Activated T-helper 9 cell treated with anti-CD3 and anti-CD28 coated beads, Interleukin-2, amount 50 U/mL, for 16 hours (primary cell): ENCODE measurements at places on chromosomes 13 and 19.

DNA sequence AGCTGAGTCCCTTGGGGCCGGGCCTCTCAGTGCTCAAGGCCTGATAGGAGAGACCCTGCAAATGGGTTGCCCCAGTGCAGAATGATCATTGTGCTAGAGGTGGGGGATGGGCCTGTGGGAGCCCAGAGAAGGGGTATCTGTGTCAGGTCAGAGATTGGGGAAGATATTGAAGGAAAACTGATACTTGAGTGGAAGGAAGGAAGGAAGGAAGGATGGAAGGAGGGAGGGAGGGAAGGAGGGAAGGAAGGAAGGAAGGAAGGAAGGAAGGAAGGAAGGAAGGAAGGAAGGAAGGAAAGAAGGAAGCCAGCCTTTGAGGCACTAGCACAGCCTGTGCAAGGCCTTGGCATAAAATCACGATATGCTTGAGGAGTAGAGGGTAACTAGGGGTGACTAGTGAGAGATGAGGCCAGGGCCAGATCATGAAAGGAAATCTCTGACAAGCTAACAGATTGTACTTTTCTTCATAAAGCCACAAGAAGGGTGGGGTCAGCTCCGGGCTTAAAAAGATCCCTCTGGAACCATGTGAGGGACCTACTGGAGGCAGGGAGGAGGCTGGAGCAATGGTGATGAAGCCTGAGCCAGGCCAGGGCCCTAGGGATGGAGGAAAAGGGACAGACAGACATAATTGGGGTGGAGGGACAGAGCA is 11.4 kb downstream of the PTH2 start:
- no peak for DNase-seq

DNA sequence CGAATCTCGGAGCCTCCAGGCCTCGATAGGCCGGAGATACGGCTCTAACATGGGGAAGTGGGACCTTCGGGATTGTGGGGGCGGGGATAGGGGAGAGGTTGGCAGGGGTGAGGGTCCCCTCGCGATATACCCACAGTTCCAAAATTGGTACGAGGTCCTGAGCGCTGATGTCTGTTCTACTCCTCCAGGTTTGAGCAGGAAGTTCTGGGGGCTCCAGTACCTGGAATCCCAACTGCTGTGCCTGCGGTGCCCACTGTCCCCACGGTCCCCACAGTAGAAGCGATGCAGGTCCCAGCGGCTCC is 447 bp downstream of the RBM42 start:
- no peak for DNase-seq

GRCh38 chr13:100523411-100523810 is 65.2 kb downstream of the GGACT start:
- DNase-seq: no peak

GRCh38 chr13:77781808-77782207 is 84.3 kb downstream of the SLAIN1 start:
- no peak for DNase-seq

DNA sequence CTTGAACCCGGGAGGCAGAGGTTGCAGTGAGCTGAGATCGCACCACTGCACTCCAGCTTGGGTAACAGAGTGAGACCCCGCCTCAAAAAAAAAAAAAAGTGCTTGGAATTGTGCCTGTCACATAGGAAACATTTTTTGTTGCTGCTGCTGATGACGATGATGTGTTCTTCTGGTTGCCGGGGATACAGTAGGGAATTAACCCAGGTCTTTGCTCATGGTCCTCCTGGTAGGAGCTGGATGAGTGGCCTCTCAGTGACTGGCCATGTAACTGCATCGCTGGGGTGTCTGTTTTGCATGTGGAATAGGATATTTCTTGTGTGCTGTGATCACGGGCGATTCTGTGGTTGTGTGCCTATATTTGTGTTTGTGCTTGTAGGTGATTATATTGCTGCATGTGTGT is 4.7 kb upstream of the CNFN start:
- no peak for DNase-seq

GRCh38 chr13:32028711-32029110 is 2.9 kb upstream of the FRY start:
- no peak for DNase-seq

DNA sequence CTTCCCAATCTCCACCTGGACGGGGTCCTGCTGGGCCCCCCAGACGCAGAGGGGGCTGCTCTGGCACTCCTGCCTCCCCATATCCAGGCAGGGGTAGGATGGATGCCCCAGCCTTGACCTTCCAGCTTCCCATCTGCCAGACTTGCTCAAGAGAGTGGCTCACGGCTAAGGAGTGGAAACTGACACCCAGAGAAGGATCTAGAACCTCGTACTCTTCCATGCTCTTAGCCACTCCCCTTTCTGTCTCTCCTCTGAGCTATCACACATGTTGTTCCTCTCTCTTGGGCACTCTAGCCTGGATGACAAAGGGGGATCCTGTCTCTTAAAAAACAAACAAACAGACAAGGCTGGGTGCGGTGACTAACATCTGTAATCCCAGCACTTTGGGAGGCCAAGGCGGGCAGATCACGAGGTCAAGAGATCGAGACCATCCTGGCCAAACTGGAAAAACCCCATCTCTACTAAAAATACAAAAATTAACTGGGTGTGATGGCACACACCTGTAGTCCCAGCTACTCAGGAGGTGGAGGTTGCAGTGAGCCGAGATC is 12.2 kb upstream of the FUT5 start:
- no peak for DNase-seq

DNA sequence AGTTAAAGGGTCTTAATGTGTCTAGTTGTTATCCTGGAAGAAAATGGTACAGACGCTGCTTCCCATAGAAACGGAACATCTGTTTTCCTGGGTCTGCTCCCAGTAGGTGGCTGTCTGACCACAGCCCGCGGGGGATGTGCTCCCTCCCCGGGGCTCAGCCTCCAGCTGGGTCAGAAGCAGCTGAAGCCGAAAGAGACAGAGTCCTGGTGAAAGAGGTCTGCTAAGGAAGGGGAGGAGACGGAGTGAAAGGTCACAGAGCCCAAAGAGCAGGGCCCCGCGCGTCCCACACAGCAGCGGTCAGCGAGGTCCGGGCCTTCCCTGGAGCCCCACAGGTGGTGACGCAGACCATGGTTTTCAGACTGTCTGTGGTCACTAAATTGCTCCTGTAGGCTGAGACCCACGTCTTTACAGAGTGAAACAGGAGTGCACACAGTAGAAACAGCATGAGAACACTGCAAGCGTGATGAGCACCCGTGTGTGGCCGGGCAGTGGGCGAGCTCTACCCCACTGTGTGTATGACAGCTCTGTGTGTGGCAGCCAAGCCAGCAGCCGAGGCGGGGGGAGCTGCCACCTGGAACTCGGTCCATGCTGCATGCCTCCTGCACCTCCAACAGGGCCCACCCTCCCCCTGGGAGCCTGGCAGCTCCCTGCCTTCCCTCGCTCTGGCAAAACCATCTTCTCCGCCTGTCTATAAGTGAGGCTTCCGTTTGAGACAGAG is 52.0 kb upstream of the C13orf46 start:
- no peak for DNase-seq

- no peak for DNase-seq
Measured at GRCh38 chr19:3586127-3586626, 899 bp downstream of the GIPC3 start.

DNA sequence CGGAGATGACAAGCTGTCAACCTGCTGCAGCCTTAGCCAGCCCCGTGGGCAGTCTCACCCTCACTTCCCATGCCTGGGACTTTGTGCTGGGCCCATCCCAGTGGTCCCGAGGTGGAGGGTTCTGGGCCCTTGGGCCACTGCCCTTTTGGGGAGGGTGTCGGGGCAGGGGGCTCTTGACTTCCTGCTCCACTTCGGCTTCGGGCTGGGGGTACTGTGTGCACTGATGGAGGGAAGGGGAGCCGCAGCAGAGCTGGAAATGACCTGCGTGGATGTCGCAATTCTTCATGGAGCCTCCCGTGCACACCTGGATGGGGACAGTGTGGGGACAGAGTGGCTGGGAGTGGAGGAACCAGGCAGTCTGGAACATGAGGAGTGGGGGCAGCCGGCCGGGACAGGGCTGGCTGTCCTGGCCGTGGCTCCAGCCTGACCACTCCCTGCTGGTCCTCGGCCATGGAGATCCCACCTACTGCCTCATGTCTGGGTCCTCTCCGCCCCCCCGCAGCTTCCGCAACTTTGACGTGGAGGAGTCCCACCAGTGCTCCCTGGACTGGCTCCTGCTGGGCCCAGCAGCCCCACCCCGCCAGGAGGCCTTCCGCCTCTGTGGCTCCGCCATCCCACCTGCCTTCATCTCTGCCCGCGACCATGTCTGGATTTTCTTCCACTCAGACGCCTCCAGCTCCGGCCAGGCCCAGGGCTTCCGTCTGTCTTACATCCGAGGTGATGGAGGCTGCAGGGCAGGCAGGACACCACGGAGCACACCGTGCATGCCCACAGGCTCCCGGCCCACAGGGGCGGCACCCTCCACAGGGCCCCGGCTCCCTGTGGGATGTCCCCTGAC is 10.2 kb downstream of the LRP3 start:
- no peak for DNase-seq

GRCh38 chr13:31591642-31592233 is 147.6 kb upstream of the RXFP2 start:
- no peak for DNase-seq

DNA sequence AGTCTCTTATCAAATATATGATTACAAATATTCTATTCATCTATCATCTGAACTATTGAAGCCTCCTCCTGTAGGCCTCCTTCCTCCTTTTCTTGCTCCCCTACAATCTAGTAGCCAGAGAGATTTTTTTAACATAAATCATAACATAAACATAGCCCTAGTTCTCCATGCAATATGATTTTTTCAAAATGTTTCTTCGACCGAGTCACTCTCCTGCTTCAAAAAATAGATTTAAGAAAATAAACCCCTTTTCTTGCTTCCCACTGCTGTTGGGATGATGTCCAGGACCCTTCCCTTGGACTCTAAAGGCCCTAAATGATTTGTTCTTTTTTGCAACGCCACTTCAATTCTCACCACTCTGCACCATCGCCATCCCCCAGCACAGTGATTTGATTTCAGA is 319.7 kb upstream of the TSHZ3 start:
- DNase-seq: no peak

DNA sequence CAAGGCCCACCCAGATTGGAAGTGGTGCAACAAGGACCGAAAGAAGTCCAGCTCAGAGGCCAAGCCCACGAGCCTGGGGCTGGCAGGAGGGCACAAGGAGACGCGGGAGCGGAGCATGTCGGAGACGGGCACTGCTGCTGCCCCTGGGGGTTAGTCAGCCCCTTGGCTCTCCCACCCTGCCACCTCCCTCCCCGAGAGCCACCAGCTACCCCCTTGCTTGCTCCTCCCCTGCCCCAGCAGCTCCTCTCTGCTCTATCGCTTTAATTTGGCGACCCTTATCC is 14.2 kb upstream of the PRR19 start:
- DNase-seq: no peak

- DNase-seq: no peak
Measured at GRCh38 chr13:41294914-41295313, 16.2 kb upstream of the NAA16 start.

- no peak for DNase-seq
Measured at GRCh38 chr13:46315491-46316075, 71.5 kb downstream of the RUBCNL start.

GRCh38 chr13:51838240-51838846 is 6.6 kb downstream of the TMEM272 start:
- no peak for DNase-seq
